ENCODE measurements at places on chromosomes 13 and 19.

GRCh38 chr13:68667863-68668262, 1437.7 kb upstream of the PCDH9 start:
- no peak for DNase-seq

DNA sequence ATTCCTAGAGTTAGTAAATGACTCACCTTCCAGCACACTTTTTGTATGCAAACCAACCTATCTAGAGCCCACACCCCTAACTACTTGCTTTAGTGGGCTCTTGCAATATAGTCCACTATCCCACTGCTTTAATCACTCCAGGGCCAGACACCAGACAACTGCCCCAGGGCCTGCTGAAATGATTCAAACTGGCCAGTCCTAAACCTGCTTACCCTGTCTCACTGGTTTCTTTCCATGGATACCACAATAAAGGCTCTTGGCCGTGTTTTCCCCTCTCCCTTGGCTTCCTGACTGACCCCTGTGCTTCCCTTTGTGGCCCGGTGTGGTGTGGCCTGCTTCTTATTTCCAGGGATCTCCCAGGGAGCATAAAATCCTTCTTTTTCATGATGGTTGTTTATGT, 14.6 kb downstream of the HS6ST3 start:
- no peak for DNase-seq

DNA sequence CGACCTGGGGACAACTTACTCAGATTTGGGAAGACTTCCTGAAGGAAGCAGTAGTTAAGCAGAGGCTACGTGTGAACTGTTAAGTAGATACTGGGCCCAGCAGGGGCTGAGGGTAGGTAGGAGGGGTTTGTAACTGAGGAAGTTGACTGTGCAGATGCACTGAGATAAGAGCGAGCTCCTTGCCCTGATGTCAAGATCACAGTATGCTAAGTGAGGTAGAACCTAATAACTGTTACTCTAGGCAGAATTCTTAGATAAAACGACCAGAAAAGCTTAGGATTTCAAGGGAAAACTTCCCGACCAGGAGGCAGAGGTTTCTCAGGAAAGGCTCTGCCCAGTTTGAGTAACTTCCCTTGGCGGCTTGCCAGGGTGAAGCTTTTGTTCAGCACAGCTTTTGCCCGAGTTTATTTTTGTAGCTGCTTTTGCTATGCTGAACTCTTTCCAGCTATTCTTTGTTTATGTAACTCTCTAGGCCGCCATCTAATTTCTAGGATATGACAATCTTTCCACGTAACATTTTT, 632.1 kb downstream of the DIAPH3 start:
- DNase-seq, result peak; percentile 38

GRCh38 chr13:100515410-100515800, 73.2 kb downstream of the GGACT start:
- DNase-seq, result no peak

GRCh38 chr19:12886651-12886968, 391 bp downstream of the KLF1 start:
- no peak for DNase-seq

- no peak for DNase-seq
These were observed 24.2 kb downstream of the ZNF763 start for GRCh38 chr19:11989112-11989456.

DNA sequence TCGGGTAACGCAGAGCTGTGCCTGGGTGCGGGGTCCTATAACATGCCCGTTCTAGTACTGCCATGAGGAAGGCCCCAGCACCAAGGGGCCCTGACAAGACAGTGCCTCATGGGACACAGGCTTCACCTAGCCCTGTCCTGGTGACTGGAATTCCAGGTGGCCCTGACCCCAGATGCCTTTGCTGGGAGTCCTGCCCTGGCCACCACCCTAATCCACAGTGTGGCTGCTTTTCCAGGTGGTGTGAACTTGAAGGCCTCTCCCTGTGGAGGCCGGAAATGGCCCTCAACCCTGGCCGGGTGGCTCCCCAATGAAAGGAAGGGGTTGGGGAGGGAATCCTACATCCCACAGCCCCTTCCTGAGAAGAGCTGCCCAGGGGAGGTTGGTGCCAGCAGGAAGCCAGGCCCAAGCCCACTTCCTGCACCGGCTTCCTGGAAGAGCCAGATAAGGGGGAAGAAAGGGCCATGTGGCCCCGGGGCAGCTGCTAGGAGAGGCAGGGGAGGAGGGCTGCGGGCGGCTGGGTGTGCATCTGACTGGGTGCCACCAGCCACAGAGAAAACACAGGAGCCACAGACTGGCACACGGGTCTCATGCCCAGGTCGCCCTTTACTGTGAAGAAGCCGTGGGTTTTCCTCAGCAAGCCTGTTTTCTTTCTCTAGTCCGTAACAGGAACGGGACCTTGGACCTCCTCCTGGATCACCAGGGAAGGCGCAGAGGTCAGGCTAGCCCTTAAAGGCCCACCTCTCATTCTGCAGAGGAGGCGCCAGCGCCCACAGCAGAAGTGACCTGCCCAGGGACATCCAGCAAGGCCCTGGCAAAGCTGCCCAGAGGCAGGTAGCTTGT, 4.7 kb downstream of the LSM4 start:
- no peak for DNase-seq

GRCh38 chr19:7442423-7442822, 46.4 kb downstream of the PEX11G start:
- no peak for DNase-seq

All from right renal pelvis (tissue), 4 donors.